ENCODE measurements at places on chromosomes 2 and 18.

DNA sequence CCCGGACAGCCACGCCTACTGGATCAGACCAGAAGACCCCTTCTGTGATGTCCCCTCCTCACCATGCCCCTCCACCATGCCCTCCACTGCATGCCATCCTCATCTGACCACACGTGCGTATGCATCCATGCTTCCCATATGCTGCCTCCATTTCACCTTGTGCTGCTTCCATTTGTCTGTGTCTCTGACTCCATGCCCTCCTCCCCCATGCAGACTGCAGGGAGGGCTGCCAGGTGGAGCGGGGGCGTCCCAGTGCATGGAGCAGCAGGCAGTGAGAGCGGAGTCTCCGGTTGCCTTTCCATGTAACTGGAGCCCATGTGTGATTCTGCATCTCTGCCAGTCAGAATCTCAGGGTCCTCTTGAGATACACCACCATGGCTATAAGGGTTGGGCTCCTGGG is 52.6 kb downstream of the COA5 start:
- no peak for DNase-seq

GRCh38 chr2:42931146-42931817 is 138.9 kb upstream of the HAAO start:
- no peak for DNase-seq

- no peak for DNase-seq
These were observed 254.2 kb downstream of the AGPS start for GRCh38 chr2:177646791-177647190.

GRCh38 chr2:240893363-240893844 is 2.6 kb downstream of the MAB21L4 start:
- DNase-seq = no peak

DNA sequence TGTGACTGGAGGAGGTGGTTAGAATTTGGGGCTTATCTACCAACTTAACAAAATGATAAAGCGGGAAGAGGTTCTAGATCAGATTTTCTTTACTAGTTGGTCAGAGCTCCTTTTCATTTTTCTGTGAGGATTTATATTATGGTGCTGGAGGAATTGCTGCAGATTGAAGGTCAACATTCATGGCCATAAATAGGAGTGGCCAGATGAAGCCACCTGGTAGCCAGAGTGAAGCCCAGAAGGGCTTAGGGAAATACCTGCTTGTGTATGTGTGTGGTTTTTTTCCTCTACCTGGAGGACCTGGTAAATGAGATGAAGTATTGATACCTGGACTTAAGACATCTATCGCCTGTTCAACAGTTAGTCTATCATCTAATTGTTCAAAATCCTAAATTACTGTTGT is 122.9 kb upstream of the MSTN start:
- DNase-seq = no peak

GRCh38 chr2:30871980-30872789 is 64.9 kb upstream of the CAPN13 start:
- no peak for DNase-seq

DNA sequence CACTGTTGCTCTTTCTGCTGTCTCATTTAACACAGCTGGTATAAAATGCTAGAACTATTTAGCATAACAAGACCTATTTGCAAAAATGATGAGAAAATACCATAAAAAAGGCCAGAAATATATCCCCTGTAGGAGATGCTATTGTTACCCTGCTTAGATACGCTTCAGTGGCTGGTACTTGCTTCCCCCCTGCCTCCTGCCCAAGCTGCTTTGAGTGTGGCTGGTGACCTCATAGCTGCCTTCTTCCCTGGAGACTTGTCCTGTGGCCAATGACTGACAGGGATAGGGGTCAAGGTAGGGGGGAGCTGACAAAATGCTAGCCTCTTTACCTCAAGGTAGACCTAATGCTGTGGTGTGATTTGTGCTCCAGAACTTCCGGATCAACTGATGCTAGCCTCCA is 150.2 kb upstream of the ZEB2 start:
- DNase-seq = no peak

GRCh38 chr2:211014376-211014775 is 458.0 kb downstream of the CPS1 start:
- no peak for DNase-seq

- no peak for DNase-seq
These were observed 5.8 kb upstream of the PEX13 start for GRCh38 chr2:61011678-61012077.
